Liver (tissue), 10 donors: ENCODE measurements at places on chromosomes 5 and 9. TPM values are rescaled to one million over a fixed set of nuclear protein-coding genes. Genes with fewer than 3 reads are reported as not detected.

GRCh38 chr9:98600631-98601030, 108.1 kb downstream of the GABBR2 start:
- H3K4me3 ChIP-seq: no peak overlapping the region
- no peaks in the 10 kb centered on the region for H3K36me3 ChIP-seq
- DNase-seq: no peak
- no peaks in the 10 kb centered on the region for H3K4me1 ChIP-seq

DNA sequence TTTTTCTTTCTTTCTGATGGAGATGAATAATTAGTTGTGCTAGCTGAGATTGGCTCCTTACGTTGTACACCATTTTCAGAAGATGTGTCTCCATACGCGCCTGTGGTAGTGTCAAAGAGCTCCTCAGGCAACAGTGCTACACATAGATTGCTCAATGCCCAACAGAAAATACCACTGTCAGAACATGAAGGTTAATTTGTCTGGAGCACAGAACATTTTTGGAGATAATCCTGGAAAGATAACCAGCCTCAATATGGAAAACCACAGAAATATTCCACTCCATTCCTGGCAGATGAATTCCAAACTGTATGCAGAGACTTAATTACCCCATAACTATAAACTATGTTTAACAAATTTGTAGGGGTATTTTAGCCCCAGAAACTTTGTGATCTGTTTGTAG, 233.6 kb downstream of the MARCHF11 start:
- H3K27ac ChIP-seq: no peak overlapping the region
- H3K4me1 ChIP-seq: peaks cover 7% of the 10 kb centered on the region
- no peaks in the 10 kb centered on the region for H3K36me3 ChIP-seq
- H3K4me3 ChIP-seq: no peak overlapping the region
- no peaks in the 10 kb centered on the region for H3K27me3 ChIP-seq

GRCh38 chr5:133246053-133246370, 194.2 kb downstream of the HSPA4 start:
- DNase-seq: no peak
- H3K27ac ChIP-seq: no peak overlapping the region
- H3K4me3 ChIP-seq: no peak overlapping the region
- H3K36me3 ChIP-seq: no peaks in the 10 kb centered on the region
- H3K4me1 ChIP-seq: no peaks in the 10 kb centered on the region

GRCh38 chr5:103272377-103272776, 13.8 kb downstream of the MACIR start:
- DNase-seq: no peak
- H3K36me3 ChIP-seq: no peaks in the 10 kb centered on the region
- no peak overlapping the region for H3K4me3 ChIP-seq
- no peaks in the 10 kb centered on the region for H3K4me1 ChIP-seq

DNA sequence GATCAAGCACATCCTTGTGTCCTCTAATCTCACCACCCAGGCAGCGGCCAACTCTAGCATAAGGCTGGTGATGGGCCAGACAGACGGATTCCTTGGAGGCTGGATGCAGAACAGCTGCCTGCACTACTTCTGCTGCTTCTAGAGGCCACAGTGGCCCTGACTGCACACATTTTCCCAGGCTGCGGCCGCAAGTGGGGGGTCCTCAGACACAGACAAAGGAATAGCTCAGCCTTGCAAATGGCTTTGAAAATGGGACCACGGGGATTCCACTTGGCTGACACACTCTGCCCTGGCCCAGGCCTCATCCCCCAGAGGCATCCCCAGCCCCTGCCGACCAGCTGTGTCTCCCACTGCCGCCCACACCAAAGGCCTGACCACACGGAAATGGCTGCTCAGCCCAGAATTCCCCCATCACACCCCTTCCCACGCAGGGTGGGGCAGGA, 540.8 kb downstream of the BNC2 start:
- DNase-seq: no peak
- H3K36me3 ChIP-seq: no peaks in the 10 kb centered on the region
- H3K4me3 ChIP-seq: no peak overlapping the region
- H3K27ac ChIP-seq: no peak overlapping the region
- H3K27me3 ChIP-seq: no peaks in the 10 kb centered on the region

- no peak overlapping the region for H3K4me3 ChIP-seq
- DNase-seq: no peak
- no peaks in the 10 kb centered on the region for H3K4me1 ChIP-seq
- H3K27me3 ChIP-seq: no peaks in the 10 kb centered on the region
Observed at GRCh38 chr9:76564297-76564696, 105.3 kb downstream of the GCNT1 start.

DNA sequence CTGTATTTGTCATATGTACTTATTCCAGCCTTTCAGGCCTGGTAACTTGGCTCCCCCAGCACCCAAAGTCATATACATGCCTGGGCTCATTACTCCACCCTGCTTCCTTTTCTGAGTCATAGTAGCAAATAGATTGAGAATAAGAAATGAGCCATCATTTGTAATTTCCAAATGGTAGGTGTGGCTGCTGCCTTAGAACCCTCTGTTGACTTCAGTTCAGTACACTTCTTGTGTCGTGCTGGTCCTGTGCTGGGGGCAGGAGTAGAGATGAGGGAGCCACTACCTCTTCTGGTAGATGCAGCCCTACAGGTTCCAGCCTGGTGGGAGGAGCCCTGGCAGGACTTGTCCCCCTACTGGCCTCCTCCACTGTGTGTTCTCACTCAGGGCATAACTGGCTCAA, 11.1 kb downstream of the GM2A start:
- no peak overlapping the region for H3K27ac ChIP-seq
- DNase-seq: no peak
- H3K4me3 ChIP-seq: no peak overlapping the region
- H3K36me3 ChIP-seq: peaks cover 10% of the 10 kb centered on the region
- no peaks in the 10 kb centered on the region for H3K27me3 ChIP-seq

DNA sequence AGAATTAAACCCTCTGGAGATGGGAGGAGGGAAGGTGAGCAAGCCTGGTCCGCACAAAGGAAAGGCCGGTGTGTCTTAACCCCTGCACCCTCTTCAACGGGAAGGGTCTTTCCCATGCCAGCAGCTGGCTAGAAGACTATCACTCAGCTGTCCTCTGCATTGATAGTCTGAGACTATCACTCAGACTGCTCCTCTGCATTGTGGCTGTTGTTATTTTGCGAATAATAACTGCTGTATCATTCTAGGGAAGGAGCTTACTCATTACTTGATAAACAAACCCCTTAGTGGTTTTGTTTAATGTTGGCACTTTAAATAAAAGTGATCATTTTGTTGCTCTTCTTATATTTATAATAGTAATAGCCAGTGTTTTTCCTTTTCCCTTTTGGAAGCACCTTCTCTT, 8.1 kb downstream of the TRIP13 start:
- no peak overlapping the region for H3K4me3 ChIP-seq
- H3K4me1 ChIP-seq: no peaks in the 10 kb centered on the region
- H3K27me3 ChIP-seq: no peaks in the 10 kb centered on the region
- H3K36me3 ChIP-seq: no peaks in the 10 kb centered on the region
- H3K27ac ChIP-seq: no peak overlapping the region
- DNase-seq: no peak

- no peaks in the 10 kb centered on the region for H3K36me3 ChIP-seq
- no peaks in the 10 kb centered on the region for H3K4me1 ChIP-seq
- no peaks in the 10 kb centered on the region for H3K27me3 ChIP-seq
Observed at GRCh38 chr5:104429911-104430310, 867.3 kb upstream of the NUDT12 start.

GRCh38 chr5:43854697-43855292, 251.8 kb downstream of the NNT start:
- no peaks in the 10 kb centered on the region for H3K4me1 ChIP-seq
- H3K4me3 ChIP-seq: no peak overlapping the region
- H3K36me3 ChIP-seq: no peaks in the 10 kb centered on the region

- no peaks in the 10 kb centered on the region for H3K4me1 ChIP-seq
- H3K27ac ChIP-seq: no peak overlapping the region
- no peak for DNase-seq
- H3K27me3 ChIP-seq: no peaks in the 10 kb centered on the region
Observed at GRCh38 chr9:4939118-4939561, 45.9 kb upstream of the JAK2 start.

GRCh38 chr9:112050544-112051475, 124.3 kb downstream of the SUSD1 start:
- DNase-seq: no peak
- H3K4me1 ChIP-seq: peaks cover 29% of the 10 kb centered on the region
- H3K4me3 ChIP-seq: no peak overlapping the region
- peak overlapping the region; percentile 52 for H3K27ac ChIP-seq
- H3K27me3 ChIP-seq: no peaks in the 10 kb centered on the region

DNA sequence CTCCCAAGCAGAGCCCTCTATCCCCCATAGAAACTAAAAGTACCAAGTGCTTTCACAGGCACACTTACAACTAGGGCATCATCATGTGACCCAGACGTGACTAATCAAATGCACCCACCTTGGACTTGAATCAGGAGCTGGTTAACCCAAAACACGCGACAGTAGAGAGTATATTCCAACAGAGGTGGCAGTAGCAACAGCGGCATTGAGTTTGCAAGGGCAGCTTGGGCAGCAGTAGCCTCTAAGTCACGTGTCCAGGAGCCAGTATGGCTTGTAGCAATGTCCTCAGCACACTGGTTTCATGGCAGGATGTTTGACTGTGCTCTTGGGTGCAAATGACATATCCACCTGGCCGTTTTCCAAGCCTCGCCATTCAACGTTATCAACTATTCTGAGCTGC, 73.4 kb upstream of the DNAH5 start:
- H3K4me3 ChIP-seq: no peak overlapping the region
- no peak overlapping the region for H3K27ac ChIP-seq
- no peak for DNase-seq
- H3K4me1 ChIP-seq: peaks cover 8% of the 10 kb centered on the region
- no peaks in the 10 kb centered on the region for H3K36me3 ChIP-seq

- DNase-seq: no peak
- H3K36me3 ChIP-seq: no peaks in the 10 kb centered on the region
- no peaks in the 10 kb centered on the region for H3K27me3 ChIP-seq
- no peaks in the 10 kb centered on the region for H3K4me1 ChIP-seq
- peak overlapping the region; percentile 11 for H3K4me3 ChIP-seq
Observed at GRCh38 chr9:76651119-76651705, 113.0 kb upstream of the PCA3 start.

DNA sequence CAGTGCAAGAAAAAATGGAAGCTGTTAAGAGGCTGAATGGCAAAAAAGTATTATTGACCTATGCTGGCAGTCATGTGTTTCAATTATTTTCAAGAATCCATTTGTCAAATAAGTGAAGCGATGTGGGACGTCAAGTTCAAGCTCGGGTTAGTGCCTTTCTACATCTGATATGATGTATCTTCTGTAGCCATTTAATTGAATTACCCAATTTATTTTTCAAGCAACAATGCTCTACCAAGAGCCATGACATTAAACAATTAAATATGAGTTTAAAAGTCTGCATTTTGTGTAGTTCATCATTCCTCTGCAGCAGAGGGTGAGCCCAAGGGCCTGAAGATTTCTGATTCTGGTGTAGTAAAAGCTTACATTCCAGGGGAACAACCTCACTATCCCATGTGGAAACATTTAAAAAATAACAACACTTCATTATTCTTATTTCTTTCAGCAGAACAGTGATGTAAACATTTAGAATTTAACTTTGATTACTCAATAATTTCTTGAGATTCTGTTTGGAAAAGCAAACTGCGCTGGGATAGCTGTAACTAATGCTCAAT, 619.7 kb upstream of the ARRDC3 start:
- H3K4me3 ChIP-seq: no peak overlapping the region
- no peaks in the 10 kb centered on the region for H3K36me3 ChIP-seq
- H3K27ac ChIP-seq: no peak overlapping the region
- no peaks in the 10 kb centered on the region for H3K27me3 ChIP-seq
- no peaks in the 10 kb centered on the region for H3K4me1 ChIP-seq

DNA sequence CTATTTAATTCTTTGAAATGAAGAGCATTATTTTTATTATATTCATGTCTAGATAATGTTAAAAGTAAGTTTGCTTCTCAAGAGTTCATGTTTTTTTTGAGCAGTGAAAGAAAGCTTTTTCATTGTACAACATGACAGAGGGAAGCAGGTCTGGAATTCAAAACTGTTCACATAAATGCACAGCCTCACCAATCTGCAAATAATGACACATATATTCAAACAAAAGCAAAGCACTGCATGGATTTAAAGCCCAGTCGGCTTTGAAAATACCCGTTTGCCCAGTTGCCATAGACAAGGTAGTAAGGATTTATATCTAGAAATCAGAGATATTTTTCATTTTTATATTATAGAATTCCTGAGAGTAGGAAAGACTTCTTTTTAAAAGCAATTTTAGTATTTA, 201.8 kb downstream of the CD180 start:
- no peak overlapping the region for H3K27ac ChIP-seq
- no peak for DNase-seq
- H3K27me3 ChIP-seq: no peaks in the 10 kb centered on the region
- no peaks in the 10 kb centered on the region for H3K4me1 ChIP-seq
- H3K4me3 ChIP-seq: no peak overlapping the region

DNA sequence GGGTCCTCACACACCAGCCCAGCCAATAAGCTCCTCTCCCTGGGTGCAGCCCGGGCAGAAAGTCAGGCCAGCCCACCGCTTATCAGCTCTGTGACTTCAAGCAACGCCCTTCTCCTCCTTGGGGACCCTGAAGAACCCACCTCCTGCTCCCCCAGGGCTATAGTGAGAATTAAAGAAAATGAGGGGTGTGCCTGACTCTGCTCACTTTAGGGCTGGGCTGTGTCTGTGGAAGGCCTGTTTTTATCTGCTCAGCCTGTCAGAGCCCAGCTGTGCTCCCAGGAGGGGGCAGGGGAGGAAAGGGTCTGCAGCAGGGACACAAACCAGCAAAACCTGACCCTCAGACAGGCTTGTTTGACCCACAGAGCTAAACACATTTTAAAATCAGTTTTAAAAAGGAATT, 3.9 kb downstream of the GPRIN1 start:
- H3K4me3 ChIP-seq: no peak overlapping the region
- H3K27me3 ChIP-seq: no peaks in the 10 kb centered on the region
- no peaks in the 10 kb centered on the region for H3K36me3 ChIP-seq
- H3K4me1 ChIP-seq: peaks cover 4% of the 10 kb centered on the region

DNA sequence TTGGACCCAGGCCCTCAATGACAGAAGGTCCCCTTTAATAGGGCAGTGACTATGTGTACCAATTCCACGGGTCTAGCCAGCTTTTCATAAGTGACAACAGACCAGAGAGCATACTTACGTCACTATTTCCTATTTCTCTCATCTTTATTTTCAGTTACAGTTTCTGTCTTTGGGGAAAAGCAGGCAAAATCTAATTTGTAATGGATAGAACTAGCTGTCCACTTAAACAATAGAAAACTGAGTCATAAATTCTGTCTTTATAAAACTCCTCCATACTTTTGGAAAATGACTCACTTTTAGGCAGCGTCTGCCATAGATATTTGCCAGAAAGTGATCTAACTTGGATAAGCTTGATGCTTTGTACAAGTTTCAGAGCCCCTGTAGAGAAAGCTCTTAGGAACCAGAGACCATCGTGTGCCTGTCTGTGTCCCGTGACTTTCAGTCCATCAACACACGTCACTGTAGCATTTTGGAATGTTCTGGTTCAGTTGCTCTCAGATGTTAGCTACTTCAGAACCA, 101.9 kb downstream of the F2RL2 start:
- peak overlapping the region; percentile 66 for H3K27ac ChIP-seq
- H3K4me3 ChIP-seq: no peak overlapping the region
- DNase-seq: no peak
- peaks cover 27% of the 10 kb centered on the region for H3K4me1 ChIP-seq

Gene SLC2A6
- 2.7 TPM for total RNA-seq

Gene HAPLN1
- 1.3 TPM for total RNA-seq

Gene SLC2A8
- total RNA-seq: 18.7 TPM

Gene PROB1
- total RNA-seq: 0.28 TPM
